ENCODE measurements at places on chromosomes 4 and X.

DNA sequence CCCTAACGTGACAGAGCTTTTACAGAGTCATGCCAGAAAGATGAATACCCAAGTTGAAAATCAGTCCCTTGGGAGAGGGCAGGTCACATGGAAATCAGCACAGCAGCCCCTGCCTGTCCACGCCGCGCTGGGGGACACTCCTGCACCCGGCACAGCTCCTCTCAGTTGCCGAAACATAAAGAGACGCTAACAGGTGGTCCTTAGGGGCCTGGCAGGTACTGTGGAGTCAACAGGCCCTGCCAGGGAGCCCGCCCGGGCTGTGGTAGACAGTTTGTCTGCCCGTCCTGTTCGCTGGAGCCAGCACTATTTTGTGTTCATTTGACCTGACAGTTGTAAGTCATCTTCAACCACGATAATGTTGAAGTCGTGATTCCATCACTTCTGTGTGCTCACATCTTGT, 30.5 kb downstream of the NELFA start:
- no peak for DNase-seq

- DNase-seq = no peak
Observed at GRCh38 chr4:76897536-76898384, at the start of gene SOWAHB. Gene SOWAHB, minus strand, starts transcription at chr4:76898144. Its CDS starts 295 bp downstream, at chr4:76897849.

GRCh38 chrX:50825825-50826224, 11.8 kb upstream of the SHROOM4 start:
- no peak for DNase-seq

DNA sequence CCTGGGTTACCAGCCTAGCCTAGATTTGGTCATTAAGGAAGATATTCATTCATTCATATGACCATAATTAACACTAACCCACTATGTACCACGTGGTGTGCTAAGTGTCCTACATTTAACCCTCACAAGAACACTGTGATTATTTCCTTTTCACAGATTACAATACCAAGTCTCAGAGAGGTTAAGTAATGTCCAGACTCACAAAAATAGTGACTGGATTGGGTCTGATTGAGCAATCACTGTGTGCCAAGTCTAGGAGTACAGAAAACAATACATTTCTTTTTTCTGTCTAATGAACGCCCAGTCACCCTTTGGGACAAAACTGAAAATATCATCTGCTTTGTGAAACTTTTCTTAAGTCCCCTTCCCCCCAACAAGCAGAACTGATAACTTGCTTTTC, 7.6 kb upstream of the DLG3 start:
- DNase-seq = no peak

DNA sequence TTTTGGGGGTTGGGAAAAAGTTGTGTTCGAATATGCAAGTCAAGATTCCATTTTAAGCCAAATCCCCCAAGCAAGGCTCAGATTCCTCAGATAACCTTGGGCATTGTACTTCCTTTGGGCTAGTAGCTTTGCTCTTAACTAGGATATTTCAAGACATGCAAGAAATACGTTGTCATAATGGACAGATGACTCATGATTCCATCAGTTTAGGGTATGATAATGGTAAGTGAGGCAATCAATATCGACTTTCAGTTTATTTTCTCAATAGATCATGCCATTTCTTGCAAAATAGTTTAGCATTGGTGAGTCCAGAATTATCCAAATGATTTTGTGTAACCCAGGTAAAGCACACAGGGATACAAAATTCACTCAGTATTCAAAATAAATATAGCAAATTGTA, 25.4 kb downstream of the CFAP299 start:
- no peak for DNase-seq

- no peak for DNase-seq
Observed at GRCh38 chr4:99617374-99617773, 40.3 kb downstream of the C4orf54 start.

- DNase-seq = no peak
Observed at GRCh38 chr4:14837860-14838259, 164.4 kb upstream of the CPEB2 start.

DNA sequence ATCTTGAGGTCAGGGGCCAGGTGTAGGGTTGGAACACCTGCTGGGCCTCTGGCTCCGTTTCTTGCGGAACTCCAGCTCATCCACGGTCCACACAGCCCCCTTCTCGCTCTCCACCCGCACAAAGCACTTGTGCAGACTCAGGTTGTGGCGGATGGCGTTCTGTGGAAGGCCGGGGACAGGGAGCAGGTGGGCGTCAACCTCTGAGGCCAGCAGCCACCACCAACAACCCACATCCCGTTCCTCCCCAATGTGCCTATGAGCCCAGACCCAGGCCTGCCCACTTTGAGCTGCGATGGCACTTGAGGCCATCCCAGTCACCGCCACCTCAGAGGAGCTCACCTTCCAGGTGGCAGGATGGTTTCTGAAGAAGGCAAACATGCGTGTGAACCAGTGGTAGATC, 13.2 kb downstream of the FOXP3 start:
- DNase-seq = no peak

GRCh38 chr4:154743683-154744340, at the start of gene LRAT:
Gene LRAT, plus strand, starts transcription at chr4:154744000. Its CDS starts 327 bp downstream, at chr4:154744327.
- no peak for DNase-seq

Data from GM04504 (cell line).